Naive thymus-derived CD4-positive, alpha-beta T cell (primary cell): ENCODE measurements at places on chromosomes 3 and 15. TPM values are rescaled to one million over a fixed set of nuclear protein-coding genes. Genes with fewer than 3 reads are reported as not detected.

- no peaks in the 10 kb centered on the region for H3K4me1 ChIP-seq
- H3K27ac ChIP-seq, result no peak overlapping the region
- H3K4me3 ChIP-seq, result no peak overlapping the region
- DNase-seq, result no peak
- no peaks in the 10 kb centered on the region for H3K27me3 ChIP-seq
Measured at GRCh38 chr3:31629054-31629453, 96.3 kb downstream of the STT3B start.

The SERPINI2 gene
- total RNA-seq, result not detected

DNA sequence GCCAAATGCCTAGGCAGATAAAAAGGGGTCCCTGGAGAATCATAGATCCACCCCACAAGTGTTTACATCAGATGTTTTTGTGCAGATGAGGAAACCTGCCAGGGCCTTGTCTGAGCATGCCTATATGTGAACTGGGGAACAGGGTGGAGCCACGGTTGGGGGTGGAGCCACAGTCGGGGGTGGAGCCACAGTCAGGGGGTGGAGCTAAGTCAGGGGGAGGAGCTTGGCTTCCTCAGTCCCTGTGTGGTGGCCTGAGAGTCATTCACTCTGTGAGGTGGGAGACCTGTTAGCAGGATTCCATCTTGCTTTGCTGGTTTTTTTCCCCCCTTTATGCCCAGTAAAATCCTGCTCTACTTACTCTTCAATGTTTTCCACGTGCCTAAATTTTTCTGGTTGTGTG lies 57.8 kb upstream of the TGFBR2 start:
- H3K4me1 ChIP-seq, result no peaks in the 10 kb centered on the region
- no peaks in the 10 kb centered on the region for H3K36me3 ChIP-seq
- no peak overlapping the region for H3K27ac ChIP-seq
- H3K27me3 ChIP-seq, result no peaks in the 10 kb centered on the region

DNA sequence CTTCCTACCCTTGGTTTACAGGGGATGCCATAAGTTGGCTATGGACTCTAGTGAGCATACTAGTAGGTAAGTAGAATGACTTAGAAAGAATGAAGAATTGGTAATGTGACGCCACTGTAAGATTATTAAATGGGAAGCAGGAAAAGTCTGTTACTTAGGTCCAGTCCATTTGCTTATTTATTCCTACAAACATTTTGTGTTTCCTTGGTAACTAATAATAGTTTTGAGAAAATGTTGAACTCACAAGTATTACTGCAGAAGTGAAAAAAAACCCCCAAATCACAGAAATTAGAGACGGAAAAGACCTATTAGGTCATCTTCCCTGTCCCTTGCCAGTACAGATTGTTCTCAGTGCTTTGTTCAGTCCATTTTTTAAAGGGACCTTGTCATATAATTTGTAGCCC lies 63.5 kb downstream of the CMSS1 start:
- no peak overlapping the region for H3K27ac ChIP-seq
- peaks cover 7% of the 10 kb centered on the region for H3K4me1 ChIP-seq
- H3K4me3 ChIP-seq, result no peak overlapping the region

GRCh38 chr3:3815206-3815605 lies 16.0 kb downstream of the LRRN1 start:
- no peak for DNase-seq
- H3K36me3 ChIP-seq, result no peaks in the 10 kb centered on the region
- no peaks in the 10 kb centered on the region for H3K4me1 ChIP-seq
- H3K4me3 ChIP-seq, result no peak overlapping the region
- H3K27me3 ChIP-seq, result no peaks in the 10 kb centered on the region
- H3K27ac ChIP-seq, result no peak overlapping the region

- no peak overlapping the region for H3K4me3 ChIP-seq
- H3K27me3 ChIP-seq, result no peaks in the 10 kb centered on the region
- no peaks in the 10 kb centered on the region for H3K4me1 ChIP-seq
Measured at GRCh38 chr3:124607163-124607562, 123.1 kb upstream of the UMPS start.

The WDR49 gene
- total RNA-seq, result 2.4 TPM

GRCh38 chr3:192747746-192748145 lies 20.4 kb upstream of the FGF12 start:
- H3K4me3 ChIP-seq, result no peak overlapping the region
- no peaks in the 10 kb centered on the region for H3K36me3 ChIP-seq
- H3K27ac ChIP-seq, result no peak overlapping the region

DNA sequence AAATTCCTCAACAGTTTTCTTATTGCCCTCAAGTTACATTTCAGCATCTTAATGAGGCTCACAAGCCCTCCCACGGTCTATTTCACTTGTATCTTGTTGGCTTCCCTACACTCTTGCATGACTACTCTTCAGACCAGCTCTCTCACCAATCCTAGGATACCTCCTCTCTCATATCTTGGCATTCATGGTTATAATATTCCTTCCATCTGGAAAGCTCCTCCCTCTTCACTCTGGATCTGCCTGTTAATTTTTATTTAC lies 8.5 kb upstream of the CCDC80 start:
- no peak for DNase-seq
- no peaks in the 10 kb centered on the region for H3K4me1 ChIP-seq
- H3K36me3 ChIP-seq, result no peaks in the 10 kb centered on the region
- H3K4me3 ChIP-seq, result no peak overlapping the region

DNA sequence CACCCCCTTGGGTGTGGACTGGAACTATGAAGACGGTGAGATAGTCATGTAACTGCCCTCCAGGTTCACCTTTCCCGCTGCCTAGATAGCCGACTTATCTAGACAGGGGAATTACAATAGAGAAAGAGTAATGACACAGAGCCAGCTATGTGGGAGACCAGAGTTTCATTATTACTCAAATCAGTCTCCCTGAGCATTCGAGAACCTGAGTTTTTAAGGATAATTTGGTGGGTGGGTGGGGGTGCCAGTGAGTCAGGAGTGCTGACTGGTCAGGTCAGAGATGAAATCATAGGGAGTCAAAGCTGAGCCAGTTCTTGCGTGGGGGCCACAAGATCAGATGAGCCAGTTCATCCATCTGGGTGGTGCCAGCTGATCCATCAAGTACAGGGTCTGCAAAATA lies 19.7 kb upstream of the DNAJC19 start:
- H3K4me1 ChIP-seq, result no peaks in the 10 kb centered on the region
- no peak for DNase-seq
- H3K36me3 ChIP-seq, result no peaks in the 10 kb centered on the region
- no peaks in the 10 kb centered on the region for H3K27me3 ChIP-seq

DNA sequence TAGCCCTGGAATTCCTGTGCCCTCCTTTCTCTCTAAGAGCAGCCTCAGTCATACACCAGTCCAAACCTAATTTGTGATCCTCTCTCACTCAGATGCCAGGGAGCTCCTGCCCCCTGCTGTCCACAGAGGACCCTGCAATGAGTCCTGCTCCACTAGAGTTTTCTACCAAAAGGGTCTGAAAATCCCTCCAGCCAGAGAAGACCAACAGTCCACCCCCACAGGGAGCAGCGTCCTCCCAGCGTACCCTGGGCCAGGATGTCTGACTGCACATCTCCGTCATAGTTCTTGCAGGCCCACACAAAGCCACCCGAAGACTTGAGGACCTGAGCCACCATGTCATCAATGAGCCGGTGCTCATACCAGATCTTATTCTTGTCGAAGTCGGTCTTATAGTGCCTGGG lies 15.4 kb downstream of the IDH2 start:
- DNase-seq, result peak; percentile 17
- peaks cover 22% of the 10 kb centered on the region for H3K36me3 ChIP-seq
- H3K4me1 ChIP-seq, result no peaks in the 10 kb centered on the region
- H3K27ac ChIP-seq, result no peak overlapping the region
- H3K27me3 ChIP-seq, result no peaks in the 10 kb centered on the region

GRCh38 chr3:159929171-159930141 lies 59.2 kb upstream of the IL12A start:
- no peak for DNase-seq
- H3K27ac ChIP-seq, result no peak overlapping the region
- H3K36me3 ChIP-seq, result no peaks in the 10 kb centered on the region

- H3K4me3 ChIP-seq, result no peak overlapping the region
- no peaks in the 10 kb centered on the region for H3K4me1 ChIP-seq
- DNase-seq, result no peak
Measured at GRCh38 chr3:62187022-62187431, 186.3 kb downstream of the FEZF2 start.

The SLC28A2 gene
- not detected for total RNA-seq

The TNK2 gene
- 189 TPM for total RNA-seq

DNA sequence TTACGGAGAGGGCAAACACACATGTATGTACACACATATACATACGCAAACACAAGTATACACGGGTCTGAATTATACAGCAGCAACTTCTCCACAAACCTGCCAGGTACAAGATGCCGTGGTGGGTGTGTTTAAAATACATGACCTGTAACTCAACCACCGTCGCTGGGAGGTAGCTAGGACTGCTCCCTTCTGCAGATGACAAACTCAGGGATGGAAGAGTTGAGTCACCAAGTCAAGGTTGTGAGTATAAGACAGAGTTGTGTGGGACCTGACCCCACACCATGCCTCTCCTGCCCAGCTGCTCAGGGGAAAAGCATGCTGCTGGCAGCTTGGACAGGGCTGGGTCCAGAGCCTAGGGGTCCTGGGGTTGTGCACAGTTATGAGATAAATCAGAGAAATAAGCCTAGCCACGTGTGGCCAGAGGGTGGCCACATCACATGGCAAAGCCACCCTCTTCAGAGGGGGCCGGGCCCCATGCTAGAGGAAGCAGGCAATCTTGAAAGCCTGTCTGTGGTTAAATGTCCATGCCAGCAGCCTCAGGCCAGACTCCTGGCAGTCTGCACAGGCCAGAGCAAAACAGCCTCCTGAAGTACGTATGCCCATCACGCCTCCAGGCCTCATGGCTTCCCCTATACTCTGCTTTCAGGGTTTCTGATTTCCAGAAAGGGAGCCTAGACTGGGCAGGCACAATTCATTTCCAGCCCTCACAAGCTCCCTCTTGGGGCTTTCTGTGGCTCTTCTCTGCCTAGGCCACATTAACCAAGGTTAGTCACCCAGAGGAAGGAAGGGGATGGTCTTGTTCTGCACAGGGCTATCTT lies 107.7 kb upstream of the RPL32 start:
- H3K27me3 ChIP-seq, result no peaks in the 10 kb centered on the region
- H3K27ac ChIP-seq, result no peak overlapping the region
- no peak overlapping the region for H3K4me3 ChIP-seq
- DNase-seq, result no peak

The TRIM42 gene
- not detected for total RNA-seq

GRCh38 chr15:82158811-82159210 lies 103.7 kb downstream of the EFL1 start:
- H3K36me3 ChIP-seq, result peaks cover 46% of the 10 kb centered on the region
- no peak for DNase-seq
- H3K4me1 ChIP-seq, result no peaks in the 10 kb centered on the region
- H3K27me3 ChIP-seq, result no peaks in the 10 kb centered on the region
- H3K4me3 ChIP-seq, result no peak overlapping the region
- no peak overlapping the region for H3K27ac ChIP-seq

DNA sequence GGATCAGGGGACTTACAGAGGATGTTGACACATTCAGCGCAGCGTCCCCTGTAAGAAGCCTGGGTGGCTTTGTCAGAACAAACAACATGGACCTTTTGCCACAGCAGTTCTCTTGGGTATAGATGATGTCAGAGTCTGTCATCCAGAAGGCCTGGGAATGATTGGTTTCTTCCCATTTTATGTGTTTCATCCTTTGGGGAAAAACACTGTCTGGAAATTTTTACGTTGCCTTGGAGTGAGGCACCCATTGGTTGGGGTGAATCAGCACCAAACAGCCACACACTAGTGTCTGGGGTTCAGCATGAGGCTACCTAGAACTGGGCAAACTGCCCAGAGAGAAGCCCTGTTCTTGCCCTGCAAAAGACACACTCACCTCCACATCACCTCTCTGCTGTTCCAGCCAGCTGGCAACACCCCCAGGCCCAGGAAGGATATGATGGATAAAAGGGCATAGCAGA lies 123.0 kb downstream of the FAM43A start:
- H3K4me3 ChIP-seq, result no peak overlapping the region
- H3K4me1 ChIP-seq, result no peaks in the 10 kb centered on the region
- H3K36me3 ChIP-seq, result no peaks in the 10 kb centered on the region
- DNase-seq, result no peak

DNA sequence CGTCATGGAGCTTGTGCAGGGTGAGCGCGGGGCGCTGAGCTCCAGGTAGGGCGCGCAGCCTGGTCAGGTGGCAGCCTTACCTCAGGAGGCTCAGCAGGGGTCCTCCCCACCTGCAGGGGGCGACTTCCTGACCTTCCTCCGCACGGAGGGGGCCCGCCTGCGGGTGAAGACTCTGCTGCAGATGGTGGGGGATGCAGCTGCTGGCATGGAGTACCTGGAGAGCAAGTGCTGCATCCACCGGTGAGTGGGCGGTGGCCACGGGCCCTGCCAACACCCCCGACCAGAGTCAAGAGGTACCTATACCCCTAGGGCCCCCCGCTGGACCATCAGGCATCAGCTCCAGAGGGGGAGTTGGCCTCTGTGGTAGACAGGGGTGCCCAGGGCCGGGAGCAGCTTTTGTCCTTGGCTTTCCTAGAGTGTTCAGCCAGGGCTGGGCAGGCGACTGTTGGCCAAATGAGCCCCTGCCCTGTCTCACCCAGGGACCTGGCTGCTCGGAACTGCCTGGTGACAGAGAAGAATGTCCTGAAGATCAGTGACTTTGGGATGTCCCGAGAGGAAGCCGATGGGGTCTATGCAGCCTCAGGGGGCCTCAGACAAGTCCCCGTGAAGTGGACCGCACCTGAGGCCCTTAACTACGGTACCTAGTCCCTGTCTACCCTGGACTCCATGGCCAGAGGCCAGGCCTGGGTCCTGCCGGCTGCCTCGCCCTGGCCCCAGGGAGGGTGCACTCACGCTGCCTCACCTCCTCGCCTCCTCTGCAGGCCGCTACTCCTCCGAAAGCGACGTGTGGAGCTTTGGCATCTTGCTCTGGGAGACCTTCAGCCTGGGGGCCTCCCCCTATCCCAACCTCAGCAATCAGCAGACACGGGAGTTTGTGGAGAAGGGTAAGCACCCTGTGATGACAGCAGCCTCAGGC lies 9.1 kb downstream of the FES start:
- no peak overlapping the region for H3K27ac ChIP-seq
- H3K36me3 ChIP-seq, result no peaks in the 10 kb centered on the region
- no peak overlapping the region for H3K4me3 ChIP-seq
- H3K4me1 ChIP-seq, result no peaks in the 10 kb centered on the region
- no peaks in the 10 kb centered on the region for H3K27me3 ChIP-seq
- no peak for DNase-seq

DNA sequence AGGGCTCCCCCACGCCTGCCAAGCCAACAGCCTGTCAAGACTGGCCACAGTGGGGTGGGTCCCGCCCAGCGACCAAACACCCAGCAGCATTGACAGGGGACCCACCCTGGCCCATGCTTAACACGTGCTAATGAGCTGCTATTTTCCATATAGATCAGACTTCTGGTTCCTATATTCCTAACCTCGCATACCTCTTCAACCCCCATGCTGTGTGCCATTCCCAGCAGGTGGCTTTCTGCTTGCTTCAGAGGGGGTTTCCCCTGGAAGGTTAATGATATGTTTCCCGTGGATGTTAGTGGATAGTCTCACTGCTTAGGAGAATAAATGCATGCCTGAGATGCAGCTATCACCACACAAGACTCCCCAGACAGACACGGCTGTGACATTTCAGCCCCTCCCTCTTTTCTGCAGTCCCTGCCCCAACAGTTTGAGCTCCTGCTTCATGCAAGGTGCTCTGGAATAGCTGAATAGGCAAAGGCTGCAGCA lies 37.9 kb upstream of the MGLL start:
- H3K4me1 ChIP-seq, result no peaks in the 10 kb centered on the region
- DNase-seq, result no peak
- H3K4me3 ChIP-seq, result no peak overlapping the region
- no peaks in the 10 kb centered on the region for H3K36me3 ChIP-seq

GRCh38 chr3:117964814-117965213 lies 1069.8 kb downstream of the IGSF11 start:
- no peaks in the 10 kb centered on the region for H3K36me3 ChIP-seq
- no peaks in the 10 kb centered on the region for H3K4me1 ChIP-seq
- DNase-seq, result no peak
- H3K4me3 ChIP-seq, result no peak overlapping the region
- no peak overlapping the region for H3K27ac ChIP-seq
